ENCODE measurements at places on chromosomes 5 and 9.

DNA sequence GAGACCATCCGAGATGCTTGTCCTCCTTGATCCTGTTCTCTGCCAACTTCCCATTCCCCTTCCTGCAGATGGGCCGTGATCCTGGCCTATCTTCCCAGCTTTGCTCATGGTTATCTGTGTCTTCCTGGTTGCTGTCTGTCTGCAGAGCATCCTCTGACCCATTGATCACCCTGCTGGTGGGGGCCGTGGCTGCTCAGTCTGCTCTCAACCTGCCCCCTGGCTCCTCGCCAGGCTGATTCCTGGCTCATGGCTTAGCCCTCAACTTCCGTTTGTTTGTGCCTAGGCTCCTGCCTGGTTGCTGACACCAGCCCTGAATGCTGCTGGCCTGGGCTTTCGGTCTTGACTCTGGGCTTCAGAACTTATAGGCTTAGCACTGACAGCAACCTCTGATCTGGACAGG is 67.1 kb upstream of the SMIM15 start:
- no peak for DNase-seq

- DNase-seq, result no peak
Measured at GRCh38 chr9:89410641-89411350, 87.1 kb downstream of the SEMA4D start.

DNA sequence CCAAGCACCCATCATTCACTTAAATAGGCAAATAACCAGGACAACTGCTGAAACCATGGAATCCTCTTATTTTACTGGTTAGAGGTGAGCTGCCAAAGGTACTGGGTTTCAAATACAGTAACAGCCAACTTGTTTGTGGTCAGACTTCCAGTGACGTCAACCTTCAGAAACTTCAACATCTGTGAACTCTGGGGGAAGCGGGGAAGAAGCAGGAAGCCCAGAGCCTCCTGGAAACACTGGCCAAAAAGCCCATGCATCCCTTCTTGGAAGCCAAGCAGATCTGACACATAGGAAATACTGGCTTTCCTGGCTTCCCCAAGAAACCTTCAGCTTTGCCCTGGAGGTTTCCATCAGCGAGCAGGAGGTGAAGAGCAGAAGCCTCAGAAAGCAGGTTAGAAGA is 4.9 kb upstream of the FRRS1L start:
- no peak for DNase-seq

- DNase-seq, result no peak
Measured at GRCh38 chr5:40678460-40679147, 1.1 kb upstream of the PTGER4 start.

DNA sequence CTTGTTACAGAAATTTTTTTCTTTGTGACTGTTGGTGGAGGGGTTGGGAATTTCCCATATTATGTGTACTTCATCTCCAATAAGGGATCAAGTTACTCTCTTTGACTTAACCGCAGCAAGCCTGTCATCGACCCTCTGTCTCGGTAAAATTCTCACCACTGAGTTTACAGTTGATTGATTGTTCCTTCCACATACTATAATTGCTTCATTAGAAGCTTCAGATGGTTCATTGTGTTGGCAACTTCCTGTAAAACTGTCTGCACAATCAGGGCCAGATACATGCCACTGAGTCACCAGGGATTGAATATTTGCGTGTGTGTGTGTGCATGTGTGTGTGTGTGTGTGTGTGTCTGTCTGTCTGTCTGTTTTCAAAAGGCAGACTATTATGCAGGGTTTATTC is 176.6 kb downstream of the ZNF462 start:
- DNase-seq, result no peak

DNA sequence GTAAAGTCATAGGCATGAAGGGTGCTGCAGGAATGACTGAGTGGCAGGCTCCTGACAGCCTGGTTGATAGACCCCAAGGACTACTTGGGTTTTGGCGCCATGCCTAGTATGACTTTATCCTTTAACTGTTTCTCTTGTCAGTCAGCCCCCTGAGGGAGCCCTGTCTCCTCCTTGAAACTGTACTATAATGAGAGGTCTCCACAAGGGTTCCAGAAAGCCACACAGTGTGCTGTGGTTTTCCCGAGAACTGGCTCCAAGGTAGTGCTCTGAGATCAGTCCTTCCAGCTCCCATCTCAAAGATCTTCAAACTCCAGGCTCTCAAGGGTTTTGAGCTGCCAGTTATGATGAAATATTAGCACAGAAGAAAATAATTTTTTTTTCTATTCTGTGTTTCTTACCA is 26.7 kb upstream of the TNC start:
- DNase-seq, result no peak

DNA sequence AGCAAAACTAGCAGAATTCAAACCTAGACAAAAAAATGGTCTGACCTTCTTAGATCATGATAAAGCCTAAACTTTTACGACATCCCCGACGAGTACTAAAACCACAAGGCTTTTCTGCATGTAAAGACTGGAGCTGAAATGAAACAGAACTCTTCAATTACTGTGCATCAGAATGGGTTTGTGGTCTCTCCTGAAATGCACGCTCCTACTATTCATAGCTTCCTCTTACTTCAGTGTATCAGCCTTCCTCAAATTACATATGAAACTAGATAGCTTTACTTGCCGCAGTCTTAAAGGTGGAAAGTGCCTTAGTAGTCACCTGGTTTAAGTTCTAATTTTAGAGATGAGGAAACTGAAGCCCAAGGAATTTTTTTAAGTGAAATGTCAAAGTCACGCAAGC is 24.6 kb upstream of the MED10 start:
- DNase-seq, result no peak

- DNase-seq, result no peak
Measured at GRCh38 chr5:16477541-16477940, 11.9 kb upstream of the ZNF622 start.

GRCh38 chr5:73690015-73690414 is 64.0 kb downstream of the ARHGEF28 start:
- no peak for DNase-seq

DNA sequence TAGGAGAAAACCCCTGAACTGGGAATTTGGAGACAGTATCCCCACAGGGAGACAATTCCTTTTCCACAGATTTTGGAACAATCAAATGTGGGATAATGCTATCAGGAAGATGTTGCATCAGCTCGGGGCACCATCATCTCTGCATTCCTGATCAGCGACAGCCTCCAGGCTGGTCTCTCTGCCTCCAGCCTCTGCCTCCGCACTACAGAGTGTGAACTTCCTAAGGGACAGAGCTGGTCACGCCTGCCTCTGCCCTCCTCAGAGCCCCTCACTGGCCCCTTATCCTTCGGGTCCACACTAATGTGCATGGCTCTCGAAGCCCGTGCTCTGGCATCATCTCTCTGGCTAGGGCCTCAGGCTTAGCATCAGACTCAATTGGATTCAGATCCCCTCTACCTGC is 8.6 kb downstream of the FOXI1 start:
- no peak for DNase-seq

DNA sequence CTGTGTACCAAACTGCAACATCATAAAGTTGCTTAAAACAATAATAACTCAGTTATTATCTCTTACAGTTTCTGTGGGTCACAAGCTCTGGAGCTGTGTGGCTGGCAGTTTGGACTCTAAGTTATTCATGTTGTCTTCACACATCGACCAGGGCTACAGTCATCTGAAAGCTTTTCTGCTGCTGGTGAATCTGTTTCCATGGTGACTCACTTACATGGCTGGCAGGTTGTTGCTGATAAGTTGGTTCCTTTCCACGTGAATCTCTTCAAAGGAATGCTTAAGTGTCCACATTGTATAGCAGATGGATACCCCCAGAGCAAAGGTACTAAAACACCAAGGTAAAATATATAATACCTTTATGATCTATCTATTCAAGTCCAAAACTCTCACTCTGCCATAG is 44.8 kb upstream of the CYLC2 start:
- DNase-seq, result no peak

DNA sequence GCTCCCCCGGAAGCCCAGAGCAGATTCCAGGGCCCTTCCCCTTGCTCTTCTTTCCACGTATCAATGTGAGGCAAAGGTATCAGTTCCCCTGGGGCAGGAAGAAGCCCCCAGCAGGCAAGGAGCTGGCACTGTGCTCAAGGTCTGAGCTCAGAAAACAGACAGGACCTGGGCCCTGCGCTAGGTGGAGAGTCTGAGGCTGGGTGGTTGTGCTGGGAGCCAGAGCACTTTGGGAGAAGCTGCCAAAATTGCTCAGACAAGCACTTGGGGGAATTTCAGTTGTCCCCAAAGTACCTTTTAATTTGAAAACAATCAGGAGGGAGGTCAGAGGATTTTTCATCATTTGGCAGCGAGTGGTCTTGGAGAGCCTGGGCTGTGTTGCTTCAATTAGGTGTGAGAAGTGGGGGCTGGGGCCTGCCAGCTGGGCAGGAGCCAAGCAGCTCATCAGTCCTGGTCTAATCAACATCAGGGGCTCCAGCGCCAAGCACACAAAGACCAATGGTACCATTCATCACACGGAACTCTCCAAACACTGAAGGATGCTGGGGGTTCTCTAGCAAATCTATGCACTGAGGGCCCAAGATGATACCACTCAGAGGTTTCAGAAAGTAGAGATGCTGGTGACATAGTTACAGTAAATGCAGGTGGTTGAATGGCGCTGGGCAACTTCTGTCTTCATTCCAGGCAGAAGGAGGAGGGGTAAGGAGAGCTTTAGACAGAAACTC is 176.5 kb downstream of the SNX18 start:
- DNase-seq, result no peak

GRCh38 chr5:180648658-180649296 is 623 bp downstream of the FLT4 start:
- DNase-seq, result no peak

DNA sequence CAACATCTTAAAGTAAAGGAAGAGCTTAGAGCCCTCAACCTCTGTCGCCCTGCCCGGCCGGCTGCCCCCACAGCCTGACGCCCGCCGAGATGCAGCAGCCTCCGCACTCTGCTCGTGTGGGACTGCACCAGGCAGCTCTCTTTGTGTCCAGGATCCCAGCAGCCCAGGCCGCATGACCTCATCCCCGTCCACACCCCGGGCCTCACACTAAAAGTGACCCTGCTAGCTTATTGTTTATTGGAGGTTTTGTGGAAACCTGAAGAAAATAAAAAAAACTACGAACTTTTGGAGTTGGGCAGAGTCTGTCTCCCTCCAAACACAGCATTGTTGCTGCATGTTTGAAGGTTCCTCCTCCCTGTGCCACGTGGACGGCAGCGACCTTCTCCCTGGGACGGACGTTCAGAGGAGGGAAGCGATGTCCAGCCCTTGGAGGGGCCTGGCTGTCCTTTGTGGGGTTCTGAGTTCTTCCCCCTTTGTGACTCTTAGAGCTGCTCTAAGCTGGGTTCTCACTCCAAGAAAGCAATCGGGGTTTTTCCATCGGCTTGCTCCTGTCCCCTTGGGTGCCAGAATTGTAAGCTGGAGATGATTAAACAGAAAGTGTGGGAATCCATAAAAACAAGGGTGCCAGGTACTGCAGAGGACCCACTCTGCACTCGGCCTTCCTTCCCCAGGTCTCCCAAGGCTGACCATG is 103.5 kb upstream of the COL5A1 start:
- no peak for DNase-seq

DNA sequence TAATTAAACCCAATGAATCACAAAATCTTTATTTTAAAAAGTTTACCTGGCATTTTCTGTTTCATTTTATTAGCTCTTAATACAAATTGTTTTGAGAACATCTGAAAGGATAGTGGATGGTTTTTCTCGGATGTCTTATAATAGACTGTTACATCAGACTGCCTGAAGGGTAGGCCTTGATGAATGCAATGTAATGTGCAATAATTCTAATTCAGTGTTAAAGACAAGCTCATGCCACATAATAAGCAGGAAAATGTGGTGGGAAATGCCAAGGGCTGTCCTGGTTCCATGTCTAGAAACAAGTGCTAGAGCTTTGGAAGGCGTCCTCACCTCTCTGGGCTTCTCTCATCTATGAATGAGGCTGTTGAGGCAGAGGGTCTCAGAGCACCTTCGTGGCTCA is 148.1 kb downstream of the DEPDC1B start:
- DNase-seq, result no peak

- no peak for DNase-seq
Measured at GRCh38 chr9:113523421-113524141, 60.1 kb downstream of the RGS3 start.

GRCh38 chr9:29806937-29807618 is 2233.8 kb upstream of the C9orf72 start:
- no peak for DNase-seq

- no peak for DNase-seq
Measured at GRCh38 chr9:10050016-10050415, 562.8 kb downstream of the PTPRD start.

GRCh38 chr5:132475497-132475882 is 15.1 kb downstream of the IRF1 start:
- no peak for DNase-seq

DNA sequence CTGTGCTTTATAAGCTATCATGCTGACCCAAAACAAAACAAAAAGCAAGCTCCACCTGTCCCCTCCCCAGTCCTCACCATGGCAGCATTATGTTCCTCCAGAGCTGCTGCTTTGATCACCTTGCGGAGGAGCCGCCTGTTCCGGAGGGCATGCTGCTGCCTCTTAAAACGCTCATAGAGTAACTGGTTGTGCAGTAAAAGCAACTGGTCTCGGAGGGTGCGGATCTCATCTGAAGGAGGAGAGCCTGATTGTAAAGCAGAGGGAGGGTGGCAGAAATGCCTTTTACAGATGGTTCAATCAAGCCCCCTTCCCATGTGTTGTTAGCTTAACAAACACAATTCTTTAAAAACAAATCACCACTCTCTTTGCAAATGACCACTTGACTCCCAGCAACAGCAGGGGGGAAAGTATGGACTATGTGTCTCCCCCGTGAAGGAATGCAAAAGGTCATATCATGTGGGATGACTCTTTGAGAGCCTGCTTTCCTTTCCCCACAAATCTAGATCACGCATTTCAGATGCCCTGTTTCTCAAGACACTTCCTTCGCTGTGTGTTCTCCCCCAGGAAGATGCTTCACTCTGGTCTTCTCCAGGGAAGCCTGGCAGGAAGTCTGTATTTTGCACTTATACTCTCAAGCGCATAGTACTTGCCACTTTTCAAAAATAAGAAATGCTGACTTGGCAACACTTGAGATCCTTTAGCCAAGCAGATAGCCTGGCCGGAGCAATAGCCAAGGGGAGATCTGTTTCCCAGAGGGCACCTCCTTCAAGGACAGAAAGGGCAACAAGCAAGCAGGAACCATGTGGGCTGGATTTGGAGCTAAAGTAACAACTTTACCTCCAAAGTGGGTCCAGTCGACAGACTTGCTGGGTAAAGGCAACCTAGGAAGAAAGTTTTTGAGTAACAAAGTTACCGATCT is 25.1 kb downstream of the SPACA9 start:
- DNase-seq, result no peak

GRCh38 chr5:27810458-27810857 is 772.1 kb upstream of the CDH9 start:
- no peak for DNase-seq

DNA sequence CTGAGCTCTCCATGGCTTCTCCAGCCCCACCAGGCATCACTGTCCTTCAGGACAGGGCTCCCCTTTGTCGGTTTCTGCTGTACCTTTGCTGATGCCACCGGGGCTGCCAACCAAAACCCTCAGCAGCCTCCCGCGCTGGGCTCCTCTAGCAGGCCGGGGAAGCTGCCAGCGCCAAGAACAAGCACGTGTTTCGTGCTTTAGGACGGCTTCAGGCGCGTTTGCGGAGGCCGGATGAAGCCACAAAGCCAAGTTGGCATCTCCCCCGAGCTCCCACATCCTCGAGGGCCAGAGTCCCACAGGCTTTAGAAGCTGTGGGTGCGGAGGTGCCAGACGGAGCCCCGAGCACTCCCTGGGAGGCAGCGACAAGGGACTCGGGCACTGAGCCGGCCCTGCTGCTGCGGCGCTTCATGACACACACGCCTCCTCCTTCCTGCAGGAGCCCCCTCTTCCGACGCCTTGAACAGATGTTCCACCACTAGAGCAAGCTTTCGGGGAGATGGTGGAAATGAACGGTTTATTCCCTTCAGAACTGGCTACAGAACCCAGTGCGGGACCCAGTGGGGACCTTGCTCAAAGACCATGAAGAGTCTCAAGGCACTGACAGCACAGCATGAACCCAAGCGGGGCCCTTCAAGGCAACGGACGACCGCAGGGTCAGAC is 36.7 kb downstream of the SARDH start:
- DNase-seq, result peak; percentile 43

Data from stimulated activated naive CD4-positive, alpha-beta T cell (primary cell).